ENCODE measurements at places on chromosomes 2 and 18.

DNA sequence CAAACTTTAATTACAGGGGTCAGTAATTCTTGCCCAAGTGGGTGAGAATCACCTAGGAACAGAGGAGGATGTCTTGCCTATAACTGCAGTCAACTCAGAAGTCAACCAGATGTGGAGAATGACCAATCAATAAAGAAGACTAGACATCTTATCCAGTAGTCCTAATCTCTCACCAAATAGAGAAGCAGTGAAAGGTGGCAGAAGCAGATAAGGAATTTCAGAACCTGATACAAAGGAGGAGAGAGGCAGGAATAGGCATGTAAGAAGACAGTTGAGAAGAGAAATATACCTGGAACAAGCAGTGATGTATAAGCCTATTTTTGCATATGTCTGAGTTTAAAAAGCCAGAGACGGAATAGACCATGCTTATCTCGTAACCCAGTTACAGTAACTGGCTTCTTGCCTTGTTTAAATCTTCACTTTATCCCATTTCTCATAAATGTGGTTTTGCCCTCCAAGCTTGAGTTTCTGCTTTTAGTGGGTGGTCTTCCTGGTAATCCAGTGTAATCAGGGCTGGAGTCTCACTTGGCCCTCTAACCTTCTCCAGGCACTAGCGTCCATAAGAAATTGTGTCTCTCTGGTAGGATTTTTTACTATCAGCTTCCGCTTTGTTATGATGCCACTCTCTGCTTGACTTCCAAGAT lies 401.0 kb downstream of the SUCLG1 start:
- DNase-seq = no peak

GRCh38 chr2:60861736-60862135 lies 19.6 kb upstream of the REL start:
- no peak for DNase-seq

DNA sequence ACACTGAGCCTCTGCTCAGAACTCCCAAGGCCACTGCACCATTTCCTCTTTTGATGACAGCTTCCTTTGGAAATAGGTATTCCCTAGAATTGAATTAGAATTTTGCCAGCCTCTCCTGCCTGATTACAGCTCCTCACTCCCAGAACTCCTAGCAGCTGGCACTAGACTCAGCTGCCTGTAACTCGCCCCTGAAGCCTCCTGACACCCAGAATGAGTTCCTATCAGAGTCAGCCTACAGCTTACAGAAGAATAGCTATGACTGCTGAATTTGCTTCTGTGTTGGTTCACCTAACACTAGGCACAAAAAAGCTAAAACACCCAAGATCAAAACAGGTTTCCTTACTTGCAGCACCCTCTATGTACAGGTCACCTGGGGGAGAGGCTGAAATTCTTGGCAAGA lies 108.2 kb upstream of the PTPRM start:
- no peak for DNase-seq

DNA sequence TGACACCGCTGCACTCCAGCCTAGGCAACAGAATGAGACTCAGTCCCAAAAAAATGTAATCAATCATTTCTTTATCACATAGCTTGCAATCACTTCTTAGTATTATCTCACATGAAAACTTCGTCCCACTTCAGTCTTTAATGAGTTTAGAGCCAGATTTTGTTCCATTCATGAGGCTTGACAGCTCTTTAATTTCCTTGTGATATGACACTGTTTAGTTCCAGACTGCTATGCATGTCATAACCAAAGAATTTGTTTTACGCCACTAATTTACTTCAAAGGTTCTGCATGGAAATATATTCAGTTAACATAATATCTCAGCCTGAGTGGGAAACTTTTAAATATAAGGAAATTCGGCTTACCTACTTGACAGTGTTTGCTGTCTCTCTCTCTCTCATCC lies 113.1 kb downstream of the ZNF532 start:
- DNase-seq = no peak

DNA sequence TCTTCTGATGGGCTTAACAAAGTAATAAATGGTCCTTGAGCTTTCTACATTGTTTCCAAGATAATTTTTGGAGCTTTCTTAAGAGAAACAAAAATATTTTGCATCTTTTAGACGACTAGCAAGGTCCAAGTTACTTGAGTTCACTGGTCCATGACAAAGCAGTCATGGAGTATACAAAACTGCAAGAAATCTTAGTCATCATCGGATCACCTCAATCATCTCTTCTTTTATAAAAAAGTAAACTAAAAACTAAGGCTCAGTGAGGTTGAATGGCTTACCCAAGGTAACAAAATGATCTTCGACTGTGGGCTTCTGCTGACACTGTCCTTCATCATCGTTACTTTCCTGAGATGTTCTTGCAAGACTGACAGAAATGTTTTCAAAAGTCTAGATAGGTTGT lies 11.9 kb downstream of the FIGN start:
- no peak for DNase-seq

- no peak for DNase-seq
These were observed 340.6 kb downstream of the DYSF start for GRCh38 chr2:71793926-71794325.

GRCh38 chr2:213119061-213119809 lies 32.2 kb downstream of the IKZF2 start:
- peak; percentile 70 for DNase-seq

- DNase-seq = no peak
These were observed 25.5 kb downstream of the CHST10 start for GRCh38 chr2:100391735-100392515.

GRCh38 chr2:224151680-224152310 lies 112.7 kb upstream of the SERPINE2 start:
- no peak for DNase-seq

DNA sequence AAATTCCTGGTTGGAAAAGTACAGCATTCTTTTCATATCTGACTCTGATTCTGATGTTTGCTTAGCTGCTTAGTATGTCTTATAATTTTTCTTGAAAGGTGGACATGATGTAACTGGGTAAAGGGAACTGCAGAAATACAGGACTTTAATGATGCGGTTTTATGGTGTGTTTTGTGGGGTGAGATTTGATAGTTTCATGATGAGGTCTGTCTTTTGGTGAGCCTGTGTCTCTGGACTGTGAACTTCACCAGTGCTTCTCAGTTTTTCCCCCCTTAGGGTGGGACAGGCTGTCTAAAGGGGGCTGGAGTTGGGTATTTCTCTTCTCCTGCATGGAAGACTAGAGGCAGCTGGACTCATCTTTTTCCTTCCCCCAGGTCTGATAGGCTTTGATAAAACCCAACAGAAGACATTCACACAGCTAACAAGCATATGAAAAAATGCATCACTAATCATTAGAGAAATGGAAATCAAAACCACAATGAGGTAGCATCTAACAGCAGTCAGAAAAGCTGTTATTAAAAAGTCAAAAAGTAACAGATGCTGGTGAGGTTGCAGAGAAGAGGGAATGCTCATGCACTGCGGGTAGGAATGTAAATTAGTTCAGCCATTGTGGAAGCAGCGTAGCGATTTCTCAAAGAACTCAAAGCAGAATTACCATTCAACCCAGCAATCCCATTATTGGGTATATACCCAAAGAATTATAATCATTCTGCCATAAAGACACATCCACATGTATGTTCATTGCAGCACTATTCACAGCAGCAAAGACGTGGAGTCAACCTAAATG lies 77.6 kb downstream of the EPC2 start:
- peak; percentile 37 for DNase-seq

GRCh38 chr2:101140978-101141655 lies 10.1 kb downstream of the TBC1D8 start:
- DNase-seq = peak; percentile 41

GRCh38 chr18:56890632-56891031 lies 239.5 kb downstream of the WDR7 start:
- peak; percentile 77 for DNase-seq

Data from adipocyte (in vitro differentiated cells).